ENCODE measurements at places on chromosomes 12 and 14.

DNA sequence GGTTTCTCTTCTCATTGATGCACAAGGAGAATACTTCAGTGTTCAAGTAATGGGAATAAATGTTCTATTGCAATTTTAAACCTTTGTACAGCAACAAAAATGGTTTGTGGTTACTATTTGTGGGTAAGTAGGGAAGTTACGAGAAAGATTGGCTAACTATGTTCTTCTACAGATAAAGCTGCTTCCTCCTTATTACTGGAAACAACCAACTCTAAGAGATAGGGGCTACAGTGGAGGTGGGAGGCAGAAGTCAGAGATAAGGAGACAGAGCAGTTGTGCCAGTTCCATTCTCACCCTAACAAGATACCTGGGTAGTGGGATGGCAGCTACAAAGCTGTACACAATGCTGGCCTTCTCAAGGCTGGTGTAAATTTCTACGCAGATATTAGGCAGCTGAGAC is 16.2 kb downstream of the NOXRED1 start:
- DNase-seq = no peak

DNA sequence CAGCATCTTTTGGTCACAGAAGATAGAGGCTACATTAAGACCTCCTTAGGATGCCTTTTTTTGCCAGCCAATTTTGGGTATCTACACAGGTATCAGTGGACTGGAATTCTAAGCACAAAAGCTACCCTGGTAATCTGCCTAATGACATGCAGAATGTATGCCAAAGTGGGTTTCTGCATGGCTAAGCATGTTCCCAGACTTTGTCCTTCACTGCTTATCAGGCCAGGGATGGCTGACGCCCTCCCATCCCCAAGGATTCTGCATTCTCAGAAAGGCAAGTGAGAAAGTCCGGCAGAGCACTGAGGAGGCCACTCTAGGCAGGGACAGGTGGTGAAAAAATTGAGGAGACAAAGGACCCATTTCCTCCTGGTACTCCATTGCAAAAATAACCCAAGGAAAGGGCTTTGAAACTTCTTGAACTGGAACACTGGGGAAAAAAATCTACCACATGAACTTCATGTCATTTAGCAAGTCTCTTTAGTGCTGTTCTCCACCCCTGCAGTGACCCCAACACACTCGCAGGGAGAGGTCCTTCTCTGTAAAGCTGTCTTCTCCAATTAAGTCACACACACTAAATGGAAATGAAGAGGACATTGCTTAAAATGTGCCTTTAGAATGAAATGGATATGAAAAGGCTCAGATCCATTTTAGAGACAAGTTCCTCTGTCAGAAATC is 91.7 kb upstream of the MAX start:
- no peak for DNase-seq

GRCh38 chr14:74599321-74599761 is 12.7 kb downstream of the LTBP2 start:
- DNase-seq = no peak

- peak; percentile 24 for DNase-seq
Measured at GRCh38 chr12:3122841-3123678, 45.9 kb downstream of the TSPAN9 start.

- DNase-seq = no peak
Measured at GRCh38 chr12:97616946-97617345, 154.3 kb downstream of the RMST start.

- DNase-seq = peak; percentile 75
Measured at GRCh38 chr12:122087431-122088178, 9.0 kb downstream of the MLXIP start.

DNA sequence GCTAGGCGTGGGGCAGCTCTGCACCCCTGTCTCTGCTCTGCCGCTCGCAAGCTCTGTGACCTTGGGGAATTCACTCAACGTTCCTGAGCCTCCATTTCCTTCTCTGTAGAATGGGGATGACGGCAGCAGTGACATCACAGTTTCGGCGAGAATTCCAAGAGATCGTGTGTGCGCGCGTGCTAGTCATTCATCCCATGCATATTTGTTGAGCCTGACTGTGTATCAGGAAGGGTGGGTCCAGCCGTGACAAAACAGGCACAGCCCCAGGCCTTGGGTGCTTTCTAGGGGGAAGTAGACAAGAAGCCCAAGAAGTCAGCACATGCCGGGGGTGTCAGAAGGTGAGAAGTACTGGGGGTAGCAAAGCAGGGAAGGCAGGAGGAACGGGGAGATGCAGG is 145.6 kb upstream of the NCOR2 start:
- no peak for DNase-seq

DNA sequence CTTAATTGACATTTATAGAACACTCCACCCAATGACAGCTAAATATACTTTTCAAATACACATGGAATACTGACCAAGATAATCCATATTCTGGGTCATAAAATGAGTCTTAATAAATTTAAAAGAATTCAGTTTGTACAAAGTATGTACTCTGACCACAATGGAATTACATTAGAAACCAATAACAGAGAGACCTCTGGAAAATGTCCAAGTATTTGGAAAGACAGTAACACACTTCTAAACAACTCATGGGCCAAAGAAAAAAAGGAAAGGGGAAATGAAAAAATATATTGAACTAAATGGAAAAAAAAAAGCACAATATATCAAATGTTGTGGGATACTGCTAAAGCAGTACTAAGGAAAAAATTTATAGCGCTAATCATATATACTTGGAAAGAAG is 52.0 kb downstream of the CRACR2A start:
- DNase-seq = no peak

DNA sequence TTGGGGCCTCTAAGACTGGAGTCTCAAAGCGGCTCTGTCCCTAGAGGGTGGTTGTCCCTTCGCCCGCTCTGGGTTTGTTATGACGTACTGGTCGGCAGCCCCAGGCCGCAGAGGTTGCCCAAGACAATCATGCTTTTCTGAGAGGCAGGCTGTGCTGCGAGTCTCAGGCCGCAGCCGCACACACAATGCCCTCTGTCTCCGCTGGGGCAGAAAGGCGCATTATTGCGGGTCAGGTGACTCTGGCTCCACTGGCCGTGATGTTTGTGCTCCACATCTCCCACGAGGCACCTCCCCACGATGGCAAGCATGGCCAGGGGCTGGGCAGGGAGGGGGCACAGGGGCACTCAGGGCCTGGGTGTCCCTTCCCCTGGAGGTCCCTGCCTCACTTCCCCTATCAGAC is 21.0 kb upstream of the PLEKHG3 start:
- DNase-seq = peak; percentile 85

DNA sequence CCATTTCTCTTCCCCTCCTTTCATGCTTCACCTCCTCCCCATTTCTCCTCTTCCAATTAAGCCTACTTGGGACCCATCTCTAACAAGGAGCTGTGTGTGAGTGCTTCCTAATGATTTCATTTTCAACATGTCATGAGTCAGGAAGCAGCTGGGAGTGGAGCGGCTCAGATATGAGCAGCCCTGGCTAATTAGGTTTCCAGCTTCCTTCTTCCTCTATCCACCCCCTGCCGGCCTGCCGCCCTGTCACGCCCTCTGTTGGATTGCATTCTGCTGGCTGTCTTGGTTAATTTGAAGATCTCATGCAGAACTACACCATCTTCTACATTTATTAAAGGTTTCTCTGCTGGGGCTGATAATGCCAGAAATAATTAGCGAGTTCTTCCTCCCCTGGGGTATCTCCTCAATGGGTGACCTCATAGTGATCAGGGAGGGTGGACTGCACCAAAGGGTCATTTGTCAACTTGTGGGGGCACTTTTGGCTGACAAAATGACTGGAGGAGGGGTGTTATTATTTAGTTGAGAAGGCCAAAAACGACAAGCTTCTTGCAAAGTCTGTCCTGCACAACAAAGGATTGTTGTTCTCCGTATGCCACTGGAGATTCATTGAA is 300.9 kb upstream of the SRRM4 start:
- DNase-seq = no peak

GRCh38 chr14:80621701-80622100 is 319.8 kb downstream of the CEP128 start:
- no peak for DNase-seq

GRCh38 chr12:101714877-101715444 is 17.5 kb downstream of the CHPT1 start:
- no peak for DNase-seq

GRCh38 chr12:13702381-13702780 is 279.0 kb downstream of the GRIN2B start:
- no peak for DNase-seq

- peak; percentile 75 for DNase-seq
Measured at GRCh38 chr12:110846615-110847566, at the start of gene CCDC63. CCDC63 (plus strand) TSS chr12:110846987; CDS start chr12:110852955, 5,968 bp downstream.

GRCh38 chr12:96409731-96410130 is 9.5 kb upstream of the CDK17 start:
- DNase-seq = no peak

DNA sequence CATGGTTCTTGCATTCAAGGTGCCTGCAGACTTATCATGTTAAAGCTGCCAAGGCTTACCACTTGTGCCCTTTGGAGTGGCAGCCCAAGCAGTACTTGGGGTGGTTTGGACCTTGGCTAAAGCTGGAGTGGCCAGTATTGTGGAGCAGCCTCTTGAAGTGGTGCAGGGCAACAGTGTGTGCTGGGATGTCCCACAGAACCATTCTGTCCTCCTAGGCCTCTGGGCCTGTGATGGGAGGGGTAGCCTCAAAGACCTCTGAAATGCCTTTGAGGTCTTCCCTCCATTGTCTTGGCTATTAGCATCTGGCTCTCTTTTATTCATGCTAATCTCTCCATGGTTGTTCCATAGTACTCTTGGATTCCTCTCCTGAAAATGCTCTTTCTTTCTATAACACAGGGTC is 78.2 kb upstream of the SLC24A4 start:
- no peak for DNase-seq

DNA sequence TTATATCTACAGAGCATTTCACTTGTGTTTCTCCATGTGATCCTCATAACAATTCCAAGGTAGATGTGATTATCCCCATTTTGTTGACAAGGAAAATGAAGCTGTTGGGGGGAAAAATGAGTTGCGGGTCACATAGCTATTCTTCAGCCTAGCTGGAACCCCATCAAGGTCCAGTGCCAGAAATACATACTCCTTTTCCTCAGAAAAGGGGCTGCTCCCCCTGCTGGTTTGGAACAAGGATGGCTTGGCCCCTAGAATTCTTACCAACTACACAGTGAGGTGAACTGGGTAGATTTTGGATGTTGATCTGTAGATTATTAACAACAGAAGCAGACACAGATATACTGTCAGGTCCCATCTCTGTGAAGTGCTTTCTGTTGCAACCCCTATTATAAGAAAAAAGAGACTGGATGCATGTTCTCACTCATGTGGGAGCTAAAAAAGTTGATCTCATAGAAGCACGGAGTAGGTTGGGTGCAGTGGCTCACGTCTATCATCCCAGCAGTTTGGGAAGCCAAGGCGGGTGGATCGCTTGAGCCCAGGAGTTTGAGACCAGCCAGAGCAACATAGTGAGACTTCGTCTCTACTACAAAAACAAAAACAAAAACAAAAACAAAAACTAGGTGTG is 8.9 kb downstream of the IKZF4 start:
- DNase-seq = peak; percentile 70

DNA sequence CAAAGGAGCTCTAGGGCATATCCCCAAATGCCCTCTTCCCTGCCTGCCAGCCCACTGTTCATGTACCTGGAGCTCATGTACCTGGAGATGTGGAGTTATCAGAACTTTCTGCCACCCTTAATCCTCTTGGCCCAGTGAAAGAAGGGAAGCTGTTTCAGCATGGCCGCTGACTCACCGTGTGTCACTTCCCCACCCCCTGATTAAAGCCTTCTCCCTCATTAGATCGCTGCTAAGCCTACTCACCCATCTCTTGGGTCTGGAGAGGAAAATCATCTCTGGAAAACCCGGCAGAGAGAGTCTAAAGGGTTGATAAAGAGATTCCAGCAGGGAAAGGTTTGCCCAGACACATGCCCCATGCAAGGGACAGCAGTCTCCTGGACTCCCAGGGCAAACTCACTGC is 4.5 kb upstream of the LTBP2 start:
- no peak for DNase-seq

- DNase-seq = no peak
Measured at GRCh38 chr12:91637789-91638624, 455.4 kb upstream of the DCN start.

GRCh38 chr14:93104961-93105360 is 10.8 kb downstream of the ITPK1 start:
- no peak for DNase-seq

GRCh38 chr12:32002848-32003493 is 43.8 kb downstream of the RESF1 start:
- DNase-seq = no peak

- DNase-seq = no peak
Measured at GRCh38 chr14:96082420-96083300, 43.5 kb downstream of the C14orf132 start.

All from kidney (tissue), 22 donors.